Effector memory CD4-positive, alpha-beta T cell (primary cell): ENCODE measurements at places on chromosomes 12 and 14.

DNA sequence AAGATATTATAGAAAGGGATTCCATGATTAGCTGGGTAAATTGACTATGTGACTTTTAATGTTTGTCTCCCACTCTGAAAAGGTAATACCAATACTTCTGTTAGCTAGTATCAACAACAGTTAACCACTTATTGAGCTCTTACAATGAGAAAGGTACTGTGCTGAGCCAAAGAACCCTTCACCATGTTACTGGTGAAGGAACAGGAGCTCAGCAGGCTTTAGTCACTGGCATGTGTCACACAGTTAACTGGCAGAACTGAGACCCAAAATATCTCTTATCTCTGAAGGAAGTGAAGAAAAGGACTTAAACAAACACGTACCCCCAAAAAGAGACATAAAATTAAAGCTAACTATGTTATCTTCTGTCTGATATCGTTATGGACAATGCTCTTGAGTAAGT is 170.6 kb downstream of the MED13L start:
- DNase-seq = no peak

DNA sequence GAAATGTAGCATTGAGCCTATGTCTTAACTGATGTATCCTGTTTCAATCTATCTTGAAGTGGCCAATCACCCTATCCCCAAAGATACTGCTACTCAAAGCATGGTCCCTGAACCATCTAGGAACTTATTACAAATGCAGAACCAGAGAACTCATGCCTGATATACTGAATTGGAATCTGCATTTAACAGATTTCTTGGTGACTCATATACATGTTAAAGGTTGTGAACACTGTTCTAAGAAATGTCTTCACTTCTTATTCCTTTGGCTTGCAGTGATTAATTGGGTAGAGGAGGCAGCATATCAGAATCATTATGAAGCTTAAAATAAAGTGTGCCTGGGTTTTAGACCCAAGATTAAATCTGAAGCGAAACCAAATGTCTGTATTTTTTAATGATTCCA is 795.6 kb downstream of the DIO2 start:
- no peak for DNase-seq

DNA sequence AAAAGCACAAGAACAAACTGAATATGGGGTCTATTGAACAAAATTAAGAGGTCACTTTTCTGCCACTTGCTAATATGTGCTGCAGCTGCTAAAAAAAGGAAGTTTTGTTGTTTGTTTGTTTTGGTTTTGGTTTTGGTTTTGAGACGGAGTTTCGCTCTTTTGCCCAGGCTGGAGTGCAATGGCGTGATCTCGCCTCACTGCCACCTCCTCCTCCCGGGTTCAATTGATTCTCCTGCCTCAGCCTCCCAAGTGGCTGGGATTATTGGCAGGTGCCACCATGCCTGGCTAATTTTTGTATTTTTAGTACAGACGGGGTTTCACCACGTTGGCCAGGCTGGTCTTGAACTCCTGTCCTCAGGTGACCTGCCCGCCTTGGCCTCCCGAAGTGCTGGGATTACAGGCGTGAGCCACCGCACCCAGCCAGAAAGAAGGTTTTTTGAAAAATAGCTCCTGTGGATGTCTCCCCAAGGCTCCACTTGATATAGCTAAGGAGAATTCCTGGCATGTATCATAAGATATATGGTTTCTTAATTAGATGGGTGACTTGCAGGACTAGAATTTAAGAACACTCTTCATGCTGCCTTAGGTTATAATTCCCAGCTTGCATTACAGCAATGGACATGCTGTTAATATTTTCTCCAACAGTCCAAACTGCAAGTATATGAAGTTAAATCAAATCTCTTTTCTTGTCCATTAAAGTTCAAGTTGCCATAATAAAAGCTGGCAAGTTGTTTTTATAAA is 237.6 kb upstream of the AMIGO2 start:
- no peak for DNase-seq

DNA sequence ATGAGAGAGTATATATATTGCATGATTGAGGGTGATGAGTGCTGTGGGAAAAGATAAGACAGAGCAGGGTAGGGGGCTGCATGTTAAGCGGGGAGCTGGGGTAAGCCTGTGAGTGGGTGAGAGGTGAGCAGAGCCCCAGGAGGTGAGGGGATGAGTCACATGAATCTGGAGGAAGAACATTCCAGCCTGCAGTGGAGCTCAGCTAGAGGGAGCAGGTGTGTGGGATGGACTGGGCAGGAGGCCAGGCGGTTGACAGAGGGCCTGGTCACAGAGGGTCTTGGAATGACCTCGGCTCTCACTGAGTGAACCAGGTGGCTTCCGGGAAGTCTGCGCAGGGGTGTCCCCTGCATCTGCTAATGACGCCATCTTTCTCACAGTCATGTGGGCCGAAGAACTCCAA is 44.4 kb downstream of the GIT2 start:
- no peak for DNase-seq

DNA sequence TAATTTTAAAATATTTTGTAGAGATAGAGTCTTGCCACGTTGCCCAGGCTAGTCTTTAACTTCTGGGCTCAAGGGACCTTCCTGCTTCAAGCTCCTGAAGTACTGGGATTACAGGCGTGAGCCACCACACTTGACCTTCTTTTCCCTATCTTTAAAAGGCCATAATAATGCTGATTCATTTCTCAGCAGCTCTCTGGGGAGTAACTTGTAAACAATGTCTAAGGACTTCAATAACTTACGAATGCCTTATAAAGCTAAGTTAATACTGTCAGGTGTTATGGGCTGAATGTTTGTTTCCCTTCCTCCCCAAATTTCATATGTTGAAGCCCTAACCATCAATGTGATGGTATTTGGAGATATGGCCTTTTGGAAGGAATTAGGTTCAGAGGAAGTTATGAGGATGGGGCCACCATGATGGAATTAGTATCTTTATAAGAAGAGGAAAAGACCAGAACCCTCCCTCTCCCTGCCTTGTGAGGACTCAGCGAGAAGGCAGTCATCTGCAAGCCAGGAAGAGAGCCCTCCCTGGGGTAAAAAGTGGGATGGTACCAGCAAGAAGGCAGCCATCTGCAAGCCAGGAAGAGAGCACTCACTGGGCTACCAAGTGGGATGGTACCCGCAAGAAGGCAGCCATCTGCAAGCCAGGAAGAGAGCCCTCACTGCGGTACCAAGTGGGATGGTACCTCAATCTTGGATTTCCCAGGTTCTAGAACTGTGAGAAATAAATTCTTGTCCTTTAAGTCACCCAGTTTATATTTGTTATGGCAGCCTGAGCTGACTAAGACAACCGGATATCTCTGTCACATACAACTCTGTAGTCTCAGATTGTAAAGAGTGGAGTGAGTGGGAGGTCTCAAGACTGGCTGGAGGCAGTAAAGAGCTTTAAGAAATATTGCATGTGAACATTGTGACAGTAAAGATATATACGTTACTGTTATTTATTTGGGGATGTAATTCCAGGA is 16.3 kb upstream of the YBX3 start:
- DNase-seq = no peak

DNA sequence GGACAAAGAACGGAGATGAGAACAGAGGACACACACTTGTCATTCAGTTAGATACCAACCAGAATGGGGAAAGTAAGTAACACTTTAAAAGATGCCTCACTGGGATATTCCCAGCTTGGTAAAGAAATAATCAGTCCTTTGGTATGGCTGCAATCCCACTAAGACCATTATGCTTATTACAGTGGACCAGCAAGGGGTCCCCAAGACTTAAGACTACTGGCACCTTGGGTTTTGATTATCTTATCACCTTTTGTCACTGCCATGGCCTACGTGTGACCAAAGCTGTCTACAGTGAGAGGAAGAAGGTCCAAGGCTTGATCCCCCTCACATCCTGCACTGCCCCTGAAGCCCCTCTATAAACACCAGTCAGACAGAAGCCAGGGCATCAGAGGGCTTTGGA is 65.8 kb downstream of the TRAFD1 start:
- no peak for DNase-seq

DNA sequence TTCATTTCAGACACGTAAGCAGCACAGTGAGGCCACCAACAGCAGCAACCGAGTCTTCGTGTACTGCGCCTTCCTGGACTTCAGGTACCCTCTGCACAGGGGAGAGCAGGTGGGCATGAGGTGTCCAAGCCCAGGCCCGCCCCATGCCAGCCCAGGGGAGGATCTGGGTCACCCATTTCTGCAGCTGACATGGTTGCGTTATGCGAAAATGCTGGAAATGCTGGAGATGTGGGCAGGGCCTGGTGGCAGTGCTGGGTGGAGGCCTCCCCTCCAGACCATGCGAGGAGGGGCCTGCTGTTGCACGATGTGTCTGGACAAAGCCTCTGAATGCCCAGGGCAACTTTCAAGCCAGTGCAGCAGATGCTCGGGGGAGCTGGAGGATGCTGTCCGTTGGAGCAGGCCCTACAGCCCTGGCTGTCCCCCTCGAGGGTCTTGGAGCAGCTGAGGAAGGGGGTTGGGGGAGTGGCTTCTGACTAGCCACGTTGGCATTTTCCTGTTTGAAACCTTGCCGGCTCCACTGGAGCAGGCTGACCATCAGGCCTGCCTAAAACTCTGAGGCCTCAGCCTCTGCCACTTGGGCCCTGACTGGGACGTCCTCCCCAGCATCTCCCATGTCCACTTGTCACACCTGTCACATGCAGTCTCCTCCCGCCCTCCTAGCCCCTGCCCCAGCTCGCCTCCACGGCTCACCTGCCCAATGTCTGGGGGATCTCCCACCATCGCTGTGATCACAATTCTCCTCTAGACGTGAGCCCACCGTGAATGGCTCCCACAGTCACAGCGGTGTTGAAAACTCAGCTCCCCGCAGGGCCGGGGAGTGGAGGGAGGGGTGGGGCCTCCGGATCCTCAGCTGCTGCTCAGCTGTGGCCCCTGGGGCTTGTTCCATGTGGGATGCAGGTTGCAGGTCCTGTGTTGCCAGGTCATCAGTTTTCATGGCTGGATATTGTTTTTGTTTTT is 123.4 kb downstream of the ADGRD1 start:
- DNase-seq = no peak

DNA sequence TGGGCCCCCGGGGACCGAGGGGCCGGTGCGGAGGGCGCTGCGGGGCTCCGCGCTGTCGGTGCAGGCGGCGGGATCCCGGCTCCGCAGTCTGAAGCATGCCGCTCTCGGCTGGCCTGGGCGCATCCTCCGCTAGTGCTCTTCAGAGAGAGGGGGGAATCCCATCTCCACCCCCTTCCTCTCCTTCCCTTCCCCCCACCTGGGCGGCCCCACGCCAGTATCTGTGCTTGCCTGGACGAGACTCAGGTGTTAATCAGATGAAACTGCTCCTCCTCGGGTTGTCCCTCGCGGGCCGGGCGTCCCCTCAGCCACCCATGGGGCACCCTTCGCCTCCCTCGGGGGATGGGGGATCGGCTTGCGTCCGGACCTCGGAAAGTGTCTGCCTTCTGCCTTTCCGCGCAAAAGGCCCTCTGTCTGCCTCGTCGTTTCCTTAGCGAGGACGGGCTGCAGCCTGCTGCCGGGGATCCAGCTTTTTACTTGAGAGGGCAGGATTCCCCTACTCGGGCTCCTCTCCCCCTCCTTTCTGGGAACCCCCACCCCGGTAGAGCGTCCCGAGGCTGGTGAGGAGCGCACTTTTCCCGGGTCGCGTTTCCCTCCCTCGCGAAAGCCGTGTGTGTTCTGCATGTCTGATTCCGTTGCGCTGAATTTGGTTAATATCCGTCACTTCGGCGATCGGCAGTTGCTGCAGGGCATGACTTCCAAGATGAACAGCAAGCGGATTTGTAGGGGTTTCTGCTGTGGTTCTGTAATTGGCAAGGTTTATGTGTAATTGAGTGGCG is 1.1 kb downstream of the GPHN start:
- DNase-seq = peak; percentile 9

- no peak for DNase-seq
Observed at GRCh38 chr12:47964106-47964728, 821 bp downstream of the TMEM106C start.

DNA sequence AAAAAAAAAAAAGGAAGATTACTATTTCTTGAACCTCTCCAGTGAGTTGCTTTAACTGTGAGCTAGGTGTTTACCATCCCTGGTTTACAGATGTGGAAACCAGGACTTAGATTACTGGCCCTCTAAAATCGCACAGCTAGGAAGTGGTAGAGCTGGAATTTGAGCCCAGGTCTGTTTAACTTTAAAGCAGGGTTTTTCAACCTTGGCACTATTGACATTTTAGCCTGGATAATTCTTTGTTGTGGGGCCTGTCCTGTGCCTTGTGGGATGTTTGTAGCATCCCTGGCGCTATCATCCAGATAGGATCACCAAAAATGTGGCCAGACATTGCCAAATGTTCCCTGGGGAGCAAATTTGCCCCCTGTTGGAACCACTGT is 28.5 kb upstream of the SMOC1 start:
- DNase-seq = no peak

- no peak for DNase-seq
Observed at GRCh38 chr14:100466111-100466856, 120.9 kb downstream of the BEGAIN start.

GRCh38 chr12:115920395-115921183 is 356.9 kb downstream of the MED13L start:
- no peak for DNase-seq

DNA sequence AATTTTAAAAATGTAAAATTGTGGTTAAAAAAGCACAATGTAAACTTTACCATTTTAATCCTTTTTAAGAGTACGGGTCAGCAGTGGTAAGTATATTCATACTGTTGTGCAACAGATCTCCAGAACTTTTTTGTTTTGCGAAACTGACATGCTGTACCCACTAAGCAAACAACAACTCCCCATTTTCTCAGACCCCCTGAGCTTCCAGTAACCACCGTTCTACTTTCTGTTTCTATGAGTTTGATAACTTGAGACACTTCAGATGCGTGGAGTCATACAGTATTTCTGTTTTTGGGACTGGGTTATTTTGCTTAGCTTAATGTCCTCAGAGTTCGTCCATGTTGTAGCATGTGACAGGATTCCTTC is 38.0 kb downstream of the CHST11 start:
- no peak for DNase-seq

DNA sequence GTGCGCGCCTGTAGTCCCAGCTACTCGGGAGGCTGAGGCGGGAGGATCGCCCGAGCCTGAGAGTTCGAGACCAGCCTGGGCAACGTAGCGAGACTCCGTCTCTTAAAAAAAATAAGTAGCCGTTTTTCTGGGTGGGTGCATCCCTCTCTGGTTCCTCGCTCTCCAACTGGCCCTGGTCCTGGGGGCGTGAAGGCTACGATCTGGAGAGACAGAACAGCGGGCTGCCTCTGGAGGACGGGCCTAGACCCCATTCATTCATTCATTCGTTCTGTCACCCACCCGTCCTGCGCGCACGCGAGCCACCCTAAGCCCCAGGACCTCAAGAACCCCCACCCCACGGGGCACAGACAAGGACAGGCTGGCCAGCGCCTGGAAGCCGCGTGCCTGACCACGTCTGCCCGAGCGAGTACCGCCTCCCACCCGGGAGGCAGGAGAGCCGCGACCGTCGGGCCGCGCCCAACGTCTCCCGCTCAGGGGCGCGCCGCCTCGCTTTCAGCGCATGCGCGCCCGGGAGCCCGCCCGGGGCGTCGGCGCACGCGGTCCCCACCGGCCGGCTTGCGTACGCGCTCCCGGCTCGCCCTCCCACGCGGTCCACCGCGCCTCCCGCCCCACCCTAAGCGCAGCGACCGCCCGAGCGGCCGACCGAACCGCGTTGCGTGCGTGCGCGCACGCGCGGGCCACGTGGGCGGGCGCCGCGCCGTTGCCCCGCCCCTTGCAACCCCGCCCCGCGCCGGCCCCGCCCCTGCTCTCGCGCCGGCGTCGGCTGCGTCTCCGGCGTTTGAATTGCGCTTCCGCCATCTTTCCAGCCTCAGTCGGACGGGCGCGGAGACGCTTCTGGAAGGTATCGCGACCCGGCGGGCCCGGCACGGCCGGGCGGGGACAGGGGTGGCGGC is at the start of gene RAN:
Gene RAN, plus strand, starts transcription at position 781 of the 893 bp plus-strand sequence. CDS start 528 bp downstream, outside the sequence.
- DNase-seq = peak; percentile 90
